Pulmonary artery endothelial cell (primary cell): ENCODE measurements at places on chromosomes 2 and 18. TPM values are rescaled to one million over a fixed set of nuclear protein-coding genes. Genes with fewer than 3 reads are reported as not detected.

Gene CIB4
- not detected in 2 replicates for total RNA-seq

Gene SLC11A1
- total RNA-seq: 0.04 TPM in 1 of 2 replicates, not detected in the other

Gene FOXD4L1
- 0.07 and 0.11 TPM in 2 replicates for total RNA-seq

Gene CHRNA1
- 0.11 and 0.73 TPM in 2 replicates for total RNA-seq

Gene BOLL
- total RNA-seq: not detected in 2 replicates

Gene TLX2
- not detected in 2 replicates for total RNA-seq

Gene SERPINB3
- not detected in 2 replicates for total RNA-seq

Gene CDKL4
- 0.25 and 0.59 TPM in 2 replicates for total RNA-seq

Gene RGPD4
- total RNA-seq: under 0.01 TPM in 1 of 2 replicates, not detected in the other

Gene HSBP1L1
- 1.4 and 1.7 TPM in 2 replicates for total RNA-seq
